Right lung (tissue), 10 donors: ENCODE measurements at places on chromosomes 1 and 21. TPM values are rescaled to one million over a fixed set of nuclear protein-coding genes. Genes with fewer than 3 reads are reported as not detected.

MYBPH gene
- polyA plus RNA-seq = 14.4 TPM

LAX1 gene
- polyA plus RNA-seq = 0.31 TPM

GBP7 gene
- 0.25 TPM for polyA plus RNA-seq

DNAJC28 gene
- 3.7 TPM for polyA plus RNA-seq

LCE3E gene
- polyA plus RNA-seq = not detected

AKR7A3 gene
- 2.3 TPM for polyA plus RNA-seq

DNALI1 gene
- polyA plus RNA-seq = 64.3 TPM

LCE2C gene
- polyA plus RNA-seq = not detected

PLA2G2C gene
- 0.06 TPM for polyA plus RNA-seq

HDAC1 gene
- 168 TPM for polyA plus RNA-seq

OR10X1 gene
- not detected for polyA plus RNA-seq

INKA2 gene
- 3.4 TPM for polyA plus RNA-seq

SPRR2B gene
- not detected for polyA plus RNA-seq

MAGOH gene
- polyA plus RNA-seq = 87.6 TPM

DNA sequence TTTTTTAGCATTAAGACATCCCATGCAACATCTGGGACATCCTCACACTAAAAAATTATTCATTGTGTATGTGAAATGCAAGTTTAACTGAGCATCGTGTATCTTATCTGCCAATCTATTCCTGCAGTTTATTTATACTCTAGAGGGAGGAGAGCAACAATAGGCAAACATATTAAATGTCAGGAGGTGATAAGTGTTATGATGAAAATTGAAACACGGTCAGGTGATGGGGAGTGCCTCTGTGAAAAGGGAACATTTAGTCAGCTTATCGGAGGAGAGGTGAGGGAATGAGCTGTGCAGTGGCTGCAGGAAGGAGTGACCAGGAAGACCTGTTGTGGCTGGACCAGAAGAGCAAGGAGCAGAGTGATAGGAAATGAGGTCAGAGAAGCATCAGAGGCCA, 775 bp upstream of the EFCAB14 start:
- no peak for DNase-seq

DNA sequence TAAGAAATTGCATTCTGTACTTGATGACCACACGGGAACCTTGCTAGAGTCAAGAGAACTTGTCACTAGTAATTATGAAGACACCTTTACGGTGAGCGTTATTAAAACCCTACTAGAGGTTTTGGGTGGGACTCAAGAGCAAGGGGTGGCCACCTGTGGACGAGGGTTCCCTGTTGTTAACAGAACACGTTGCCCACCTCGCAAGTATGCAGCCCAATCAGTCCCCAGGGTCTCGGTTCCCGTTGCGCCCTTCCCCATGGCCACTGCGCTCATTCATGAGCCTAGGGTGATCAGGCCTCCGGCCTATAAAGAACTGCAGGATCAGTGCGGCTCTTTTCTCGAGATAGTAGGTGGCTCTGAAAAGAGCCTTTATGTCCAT, 30.2 kb upstream of the RNF187 start:
- DNase-seq = no peak

GRCh38 chr1:32989160-32990050, 24.8 kb upstream of the RNF19B start:
- no peak for DNase-seq

DNA sequence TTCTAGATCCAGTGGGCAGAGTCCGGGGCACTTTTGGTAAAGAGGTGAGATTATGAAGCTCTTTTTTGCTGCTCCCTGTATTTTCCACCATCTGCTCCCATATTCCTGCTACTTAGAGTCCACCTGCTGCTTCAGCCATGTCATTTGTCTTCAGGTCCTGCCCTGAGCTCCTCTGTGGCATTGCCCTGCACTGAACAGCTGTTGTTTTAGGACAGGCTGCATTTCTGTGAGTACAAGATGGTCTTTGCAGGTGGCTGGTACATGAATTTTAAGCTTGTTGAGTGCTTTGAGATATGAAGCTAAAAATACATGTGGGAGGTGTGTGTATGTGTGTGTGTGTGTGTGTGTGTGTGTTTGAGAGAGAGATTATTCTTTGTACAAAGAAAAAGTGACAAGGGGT, 21.9 kb downstream of the MT1HL1 start:
- no peak for DNase-seq

DNA sequence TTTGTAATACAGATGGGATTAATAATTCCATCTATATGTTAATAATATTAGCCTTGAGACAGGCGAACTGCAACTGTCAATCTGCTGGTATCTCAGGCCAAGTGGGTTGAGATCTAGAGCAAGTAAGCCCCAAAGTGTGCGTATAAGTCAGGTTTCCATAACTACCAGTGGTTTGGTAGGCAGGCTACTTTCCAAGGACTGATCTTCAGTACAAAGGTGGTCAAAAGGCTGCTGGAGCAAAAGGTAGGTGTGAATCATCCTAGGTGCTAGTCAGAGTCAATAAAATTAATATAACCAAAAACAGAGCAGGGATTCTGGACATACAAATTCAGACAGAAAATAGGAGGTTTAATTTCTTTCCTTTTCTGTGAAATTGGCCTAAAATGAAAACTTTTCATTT, 328.0 kb downstream of the TGFB2 start:
- DNase-seq = no peak

- DNase-seq = no peak
Measured at GRCh38 chr1:235102993-235103411, 25.6 kb downstream of the TOMM20 start.

GRCh38 chr1:163414778-163415177, 93.0 kb downstream of the NUF2 start:
- DNase-seq = no peak

GRCh38 chr21:31348188-31348587, 4.1 kb upstream of the TIAM1 start:
- DNase-seq = no peak

DNA sequence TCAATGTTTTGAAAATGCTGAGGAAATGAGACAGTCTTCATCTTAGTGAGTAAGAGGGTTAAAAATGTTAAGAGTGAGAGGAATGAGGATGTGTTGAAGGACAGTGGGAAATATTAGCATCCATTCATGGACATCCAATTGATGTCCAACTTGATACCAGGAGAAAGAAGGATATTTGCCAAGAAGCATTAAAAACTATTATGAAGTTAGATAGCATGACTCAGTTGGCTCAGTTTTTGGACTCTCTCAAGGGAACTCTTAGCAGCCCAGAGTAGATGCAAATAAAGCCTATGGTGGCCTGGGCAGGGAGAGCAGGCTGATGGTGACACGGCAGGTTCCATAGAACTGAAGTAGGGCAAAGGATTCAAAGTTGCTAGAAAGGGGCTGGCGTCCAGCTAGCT, 171.0 kb downstream of the ZZZ3 start:
- DNase-seq = no peak

DNA sequence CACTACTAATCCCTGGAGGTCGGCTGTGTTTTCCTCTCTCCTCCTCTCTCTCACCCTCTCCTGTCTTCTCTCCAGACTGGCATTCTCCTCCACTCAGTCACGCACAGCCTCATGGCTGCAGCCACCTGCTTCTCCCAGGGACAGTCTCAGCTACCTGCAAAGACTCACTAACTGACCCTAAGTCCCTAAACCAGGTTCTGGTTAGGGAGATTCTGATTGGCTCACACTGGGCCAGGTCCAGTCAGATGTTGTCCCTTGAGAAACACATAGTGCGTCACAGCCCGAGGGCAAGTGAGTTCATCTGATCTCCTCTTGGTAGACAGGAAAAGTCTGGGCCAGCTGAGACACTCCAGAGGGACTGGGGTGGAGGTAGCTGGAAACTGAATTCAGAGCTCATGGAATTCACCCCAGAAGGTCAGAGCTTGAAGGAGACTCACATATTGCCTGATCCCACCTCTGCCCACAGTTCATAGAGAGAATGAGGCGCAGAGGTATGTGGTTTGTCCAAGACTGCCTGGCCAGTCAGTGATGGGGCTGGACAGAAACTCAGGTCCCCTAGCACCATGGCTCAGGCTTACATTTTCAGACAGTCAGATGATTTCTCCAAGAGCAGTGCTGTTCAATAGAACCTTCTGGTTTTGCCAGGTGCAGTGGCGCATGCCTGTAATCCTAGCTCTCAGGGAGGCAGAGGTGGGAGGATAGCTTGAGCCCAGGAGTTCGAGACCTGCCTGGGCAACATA, 40.4 kb upstream of the RPL11 start:
- DNase-seq = no peak

- no peak for DNase-seq
Measured at GRCh38 chr1:88610687-88611086, 73.4 kb upstream of the PKN2 start.

DNA sequence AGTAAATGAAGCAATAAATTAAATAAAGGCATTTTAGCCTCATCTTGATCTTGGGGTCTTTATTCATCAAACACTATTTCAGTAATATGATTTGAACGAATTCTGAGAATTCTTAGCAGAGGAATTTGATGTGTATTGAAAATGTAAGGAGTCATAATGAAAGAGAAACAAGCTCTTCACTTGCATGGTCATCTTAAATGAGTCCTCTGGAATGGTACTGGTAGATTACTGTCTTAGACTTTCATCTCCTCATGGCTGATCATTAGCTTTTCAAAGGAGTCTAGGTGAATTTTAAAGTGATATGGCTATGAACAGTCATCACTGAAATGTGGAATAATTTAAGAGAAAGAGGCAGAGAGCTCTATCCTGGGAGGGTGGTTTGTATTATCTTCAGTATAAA, 30.0 kb downstream of the PRRC2C start:
- DNase-seq = no peak

- DNase-seq = no peak
Measured at GRCh38 chr1:64959986-64960385, 6.4 kb downstream of the JAK1 start.

DNA sequence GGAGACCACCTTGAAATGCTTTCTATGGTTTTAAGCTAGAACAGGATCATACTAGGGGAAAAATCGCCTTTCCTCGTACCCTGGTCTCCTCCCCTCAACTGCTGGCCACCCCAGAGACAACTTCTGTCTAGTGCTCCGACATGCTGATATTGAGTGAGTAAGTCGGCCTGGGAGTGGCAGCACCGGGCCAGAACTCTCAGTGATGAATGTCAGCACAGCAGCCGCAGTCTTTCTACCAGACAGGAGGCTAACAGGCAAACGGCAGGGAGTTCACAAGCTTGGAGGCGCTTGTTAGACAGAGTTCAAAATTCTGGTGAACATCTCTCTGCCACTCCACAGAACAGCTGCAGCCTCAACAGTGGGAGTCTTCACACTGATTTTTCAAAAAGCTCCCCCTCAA, 716.9 kb downstream of the ADGRL2 start:
- peak; percentile 28 for DNase-seq

GRCh38 chr1:204647114-204647804, 38.3 kb downstream of the LRRN2 start:
- peak; percentile 16 for DNase-seq

DNA sequence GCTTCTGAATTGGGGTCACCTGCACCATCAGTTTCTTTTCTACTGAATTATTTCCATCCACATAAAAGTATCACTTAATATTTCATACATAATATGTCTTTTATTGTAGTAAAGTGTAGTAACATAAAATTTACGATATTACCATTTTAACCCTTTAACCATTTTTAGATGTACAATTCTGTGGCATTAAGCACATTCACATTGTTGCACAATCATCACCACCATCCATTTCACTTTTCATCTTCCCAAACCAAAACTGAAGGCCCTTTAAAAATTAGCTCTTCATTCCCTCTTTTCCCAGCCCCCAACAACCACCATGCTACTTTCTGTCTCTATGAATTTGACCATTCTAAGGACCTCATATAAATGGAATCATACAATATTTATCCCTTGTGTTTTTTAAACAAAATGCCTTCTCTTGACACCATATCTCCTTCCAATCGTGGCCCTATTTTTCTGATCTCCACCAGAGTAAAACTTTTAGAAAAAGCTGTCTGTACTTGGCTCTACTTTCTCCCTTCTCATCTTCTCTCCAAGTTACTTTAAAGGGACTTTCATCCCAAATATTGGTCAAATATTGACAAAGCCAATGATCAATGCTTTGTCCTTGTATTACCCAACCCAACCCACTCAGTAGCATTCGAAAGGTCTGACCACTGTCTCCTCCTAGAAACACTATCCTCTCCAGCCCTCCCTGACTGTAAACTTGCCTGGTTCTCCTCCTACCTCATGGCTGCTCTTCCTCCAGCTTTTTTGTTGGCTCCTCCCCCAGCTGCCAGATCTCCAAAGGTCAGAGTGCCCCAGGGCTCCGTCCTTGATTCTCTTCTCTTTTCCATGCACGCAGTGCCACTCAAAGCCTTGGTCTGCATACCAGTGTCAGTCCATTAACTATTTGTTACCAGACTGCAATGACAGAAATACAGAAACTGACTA, 44.7 kb downstream of the SLC30A10 start:
- DNase-seq = no peak
